ENCODE measurements at places on chromosomes 12 and 14.

DNA sequence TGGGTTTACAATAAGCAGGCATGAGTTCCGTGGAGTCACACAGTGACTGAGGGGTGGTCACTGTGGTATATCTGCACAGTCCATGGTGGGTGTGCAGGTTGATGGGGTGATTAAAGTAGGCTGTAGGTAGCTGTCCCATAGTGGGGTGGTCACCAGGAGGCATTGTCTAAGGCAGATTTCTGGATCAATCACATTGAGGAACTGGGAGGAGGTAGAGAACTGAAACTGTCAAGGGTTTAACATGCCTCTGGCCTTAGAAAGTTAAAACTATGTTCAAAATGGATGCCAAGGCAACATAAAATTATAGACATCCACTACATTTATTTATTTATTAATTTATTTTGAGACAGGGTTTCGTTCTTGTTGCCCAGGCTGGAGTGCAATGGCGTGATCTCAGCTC, 8.3 kb downstream of the ADCK1 start:
- no peak for DNase-seq

DNA sequence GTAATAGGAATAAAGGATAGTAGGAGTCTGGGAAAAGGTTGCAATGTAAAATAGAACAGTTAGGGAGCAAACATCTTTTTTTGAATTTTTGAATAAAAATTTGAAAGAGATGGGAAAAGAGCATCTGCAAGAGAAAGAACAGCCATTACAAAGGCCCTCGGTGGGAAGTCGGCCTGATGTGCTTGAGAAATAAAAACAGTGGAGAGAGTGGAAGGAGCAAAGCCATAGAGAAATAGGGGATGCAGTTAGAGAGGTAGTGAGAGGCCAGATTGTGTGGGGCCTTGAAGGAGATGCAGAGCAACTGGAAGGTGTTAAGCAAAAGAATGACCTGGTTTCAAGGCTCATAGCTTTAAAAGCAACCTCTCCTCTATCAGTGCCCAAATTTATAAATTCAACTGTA, 409.8 kb downstream of the RERGL start:
- no peak for DNase-seq

DNA sequence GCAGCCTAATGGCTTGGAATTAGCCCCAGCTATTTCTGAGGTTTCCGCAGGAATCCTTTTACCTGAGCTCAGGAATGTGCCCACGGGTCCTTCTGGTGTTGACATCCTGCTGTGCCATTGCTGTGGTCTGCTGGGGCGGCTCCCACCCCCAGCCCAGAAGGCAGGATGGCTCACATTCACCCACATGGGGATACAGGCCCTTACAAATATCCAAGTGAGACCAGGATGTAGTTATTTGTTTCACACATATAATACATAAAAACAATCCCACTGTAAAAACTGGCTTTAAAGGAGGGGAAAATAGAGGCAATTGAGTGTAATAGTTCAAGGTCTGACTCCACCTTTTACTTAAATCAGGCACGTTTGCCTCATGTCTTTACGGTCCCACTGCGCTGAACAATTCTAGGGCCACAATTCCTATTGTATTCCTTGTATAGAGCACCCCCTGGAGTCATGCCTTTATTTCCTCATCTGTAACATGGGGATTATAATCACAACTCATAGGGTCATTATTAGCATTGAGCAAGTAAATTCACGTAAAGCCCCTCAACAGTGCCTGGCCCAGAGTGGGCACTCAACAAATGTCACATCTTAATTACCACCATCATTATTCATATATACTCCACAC, 57.2 kb upstream of the FICD start:
- no peak for DNase-seq

- no peak for DNase-seq
Observed at GRCh38 chr12:2225696-2226095, 172.9 kb downstream of the CACNA1C start.

- no peak for DNase-seq
Observed at GRCh38 chr12:93982771-93983315, 165.5 kb upstream of the PLXNC1 start.

- no peak for DNase-seq
Observed at GRCh38 chr12:82930301-82930700, 243.6 kb downstream of the TMTC2 start.

GRCh38 chr12:107681836-107682820, 3.5 kb upstream of the PWP1 start:
- no peak for DNase-seq

DNA sequence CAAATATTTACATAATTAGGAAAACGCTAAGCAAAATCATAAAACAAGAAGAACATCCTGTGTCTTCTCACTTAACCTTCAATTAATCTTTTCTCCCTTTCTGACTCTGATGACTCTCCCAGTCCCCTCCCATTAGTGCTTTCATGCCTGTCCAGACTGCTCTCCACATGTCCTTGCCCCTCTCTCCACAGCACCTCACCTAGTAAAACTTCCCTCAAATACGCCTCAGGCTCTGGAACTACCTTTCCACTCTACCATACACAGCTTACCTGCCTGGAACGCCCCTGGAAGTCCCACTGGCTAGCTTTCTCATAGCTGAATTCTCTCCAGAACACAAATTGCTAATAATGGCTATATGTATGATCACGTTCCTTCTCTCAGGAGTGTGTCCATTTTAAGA, 44.7 kb downstream of the SLC5A8 start:
- no peak for DNase-seq

DNA sequence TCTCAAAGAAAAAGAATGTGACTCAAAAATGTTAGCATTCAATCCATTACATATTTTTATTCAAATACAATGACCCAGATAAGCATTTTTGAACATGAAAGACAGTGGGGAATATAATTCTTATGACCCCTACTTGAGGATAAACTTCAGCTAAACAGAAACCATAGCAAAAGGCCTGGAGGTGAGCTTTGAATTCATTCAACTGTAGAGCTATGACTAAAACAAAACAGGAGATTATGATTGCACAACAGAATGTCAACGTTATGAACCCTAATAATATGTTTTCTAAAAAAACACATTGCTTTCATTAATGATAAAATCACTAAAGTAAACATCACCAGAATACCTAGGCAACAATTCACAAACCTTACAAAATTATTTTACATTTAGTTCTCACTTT, 27.8 kb downstream of the EFCAB11 start:
- DNase-seq, result no peak

- DNase-seq, result no peak
Observed at GRCh38 chr14:26856876-26857518, 259.2 kb upstream of the NOVA1 start.

Measured in activated CD8-positive, alpha-beta memory T cell treated with anti-CD3 and anti-CD28 coated beads for 48 hours (primary cell).